ENCODE measurements at places on chromosomes 2 and 18.

GRCh38 chr2:73112026-73112912 lies 479 bp downstream of the RAB11FIP5 start:
- no peak for DNase-seq

GRCh38 chr2:230541934-230542380 lies 126.0 kb downstream of the SP100 start:
- peak; percentile 45 for DNase-seq

GRCh38 chr2:52861596-52861995 lies 906.0 kb upstream of the CHAC2 start:
- no peak for DNase-seq

DNA sequence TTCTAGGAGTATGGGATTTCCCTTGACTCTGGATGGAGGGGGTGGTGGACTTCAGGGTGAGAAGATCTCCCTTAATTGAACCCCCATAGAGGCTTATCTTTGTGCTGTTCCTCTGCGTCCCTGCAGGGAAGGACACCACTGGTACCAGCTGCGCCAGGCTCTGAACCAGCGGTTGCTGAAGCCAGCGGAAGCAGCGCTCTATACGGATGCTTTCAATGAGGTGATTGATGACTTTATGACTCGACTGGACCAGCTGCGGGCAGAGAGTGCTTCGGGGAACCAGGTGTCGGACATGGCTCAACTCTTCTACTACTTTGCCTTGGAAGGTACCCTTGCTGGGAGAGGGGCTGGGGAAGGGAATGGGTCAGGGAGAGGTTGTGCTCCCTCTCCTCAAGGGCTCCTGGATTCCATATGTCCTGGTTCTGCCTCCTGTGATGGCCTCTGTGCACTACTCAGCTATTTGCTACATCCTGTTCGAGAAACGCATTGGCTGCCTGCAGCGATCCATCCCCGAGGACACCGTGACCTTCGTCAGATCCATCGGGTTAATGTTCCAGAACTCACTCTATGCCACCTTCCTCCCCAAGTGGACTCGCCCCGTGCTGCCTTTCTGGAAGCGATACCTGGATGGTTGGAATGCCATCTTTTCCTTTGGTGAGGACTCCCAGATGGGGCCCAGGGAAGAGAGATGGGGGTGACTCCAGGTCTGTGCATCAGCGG lies 19.3 kb downstream of the PRKAG3 start:
- no peak for DNase-seq

DNA sequence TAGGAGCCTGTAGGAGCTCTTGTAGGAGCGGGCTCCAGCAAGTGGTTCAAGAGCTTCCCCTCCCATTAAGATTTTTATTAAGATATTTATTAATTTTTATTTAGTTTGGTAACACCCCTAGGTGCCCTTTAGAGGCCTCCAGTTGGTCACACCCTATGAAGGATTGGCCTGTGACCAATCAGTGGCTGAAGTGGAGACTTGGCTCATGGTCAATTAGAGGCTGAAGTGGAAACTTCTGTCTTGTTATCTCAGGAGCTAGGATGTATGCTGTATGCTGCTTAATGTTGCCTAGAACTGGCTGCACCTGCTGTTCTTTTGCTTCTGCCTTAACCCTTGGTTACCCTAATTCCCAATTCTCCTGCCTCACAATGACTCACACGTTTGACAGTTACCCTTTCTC lies 48.7 kb downstream of the DHRS9 start:
- DNase-seq, result no peak

- peak; percentile 63 for DNase-seq
Observed at GRCh38 chr2:18910843-18911242, 321.5 kb upstream of the NT5C1B start.

DNA sequence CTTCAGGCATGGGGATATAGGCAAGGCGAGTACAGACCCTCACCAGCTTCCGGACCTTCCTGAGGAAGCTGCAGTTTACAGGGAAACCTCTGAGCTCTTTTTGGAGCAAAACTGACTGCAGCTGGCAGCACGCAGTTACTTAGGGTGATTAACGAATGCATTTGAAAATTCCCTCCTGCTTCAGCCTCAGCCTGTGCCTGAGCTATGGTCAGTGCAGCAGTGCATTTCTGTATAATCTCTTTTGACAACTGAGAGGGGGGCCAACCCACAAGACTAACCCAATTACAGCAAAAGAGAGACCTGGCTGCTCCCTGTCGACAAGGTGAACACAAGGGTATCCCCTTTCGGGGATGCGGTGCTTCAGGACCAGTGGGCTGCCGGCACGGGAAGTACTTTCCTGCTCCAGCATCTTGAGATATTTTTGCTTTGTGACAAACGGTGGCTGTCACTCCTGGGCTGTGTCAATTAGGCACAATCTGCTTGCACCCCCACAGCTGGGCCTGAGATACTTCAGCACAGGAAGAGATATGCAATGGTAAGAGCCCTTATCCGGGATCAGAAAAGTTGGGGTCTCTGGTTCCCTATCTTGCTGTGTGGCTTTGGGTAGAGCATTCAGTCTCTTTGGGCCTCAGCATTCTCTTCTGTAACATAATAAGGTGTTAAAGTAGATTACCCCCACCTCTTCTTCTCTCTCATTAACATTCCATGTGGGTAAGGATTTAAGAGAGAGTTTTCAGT lies 141.0 kb downstream of the TMEM17 start:
- DNase-seq, result no peak

DNA sequence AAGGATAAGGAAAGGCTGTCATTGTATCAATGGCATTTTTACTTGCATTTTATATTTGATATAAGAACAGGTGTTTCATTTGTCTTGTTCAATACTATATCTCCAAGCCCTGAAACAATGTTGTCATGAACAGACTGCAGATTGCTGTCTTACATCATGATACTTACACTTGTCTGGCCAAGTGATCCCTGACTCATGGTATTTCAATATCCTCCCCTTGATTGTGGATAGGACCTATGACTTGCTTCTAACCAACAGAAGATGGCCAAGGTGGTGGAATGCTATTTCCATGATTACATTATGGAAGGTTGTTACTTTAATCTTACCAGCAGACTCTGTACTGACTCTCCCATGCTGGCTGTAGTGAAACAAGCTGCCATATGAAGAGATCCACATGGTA lies 471.1 kb downstream of the CCDC85A start:
- no peak for DNase-seq

DNA sequence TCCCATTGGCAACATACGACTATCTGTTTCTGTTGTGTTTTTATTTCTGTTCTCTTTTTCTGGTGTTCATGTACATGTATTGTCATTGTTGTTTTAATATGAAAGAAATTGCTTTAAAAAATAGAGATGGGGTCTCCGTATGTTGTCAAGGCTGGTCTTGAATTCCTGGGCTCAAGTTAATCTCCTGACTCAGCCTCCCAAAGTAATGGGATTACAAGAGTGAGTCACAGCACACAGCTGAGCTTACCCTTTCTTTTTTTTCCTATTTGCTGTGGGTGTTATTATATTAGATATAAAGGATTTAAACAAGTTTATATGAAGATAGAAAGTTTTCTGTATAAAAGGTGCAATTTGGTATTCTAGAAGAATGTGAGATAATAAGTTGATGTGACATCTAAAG lies 554.6 kb downstream of the DSC3 start:
- peak; percentile 60 for DNase-seq

GRCh38 chr18:44735096-44735495 lies 54.4 kb downstream of the SETBP1 start:
- DNase-seq, result no peak

GRCh38 chr2:216690853-216691741 lies 4.3 kb downstream of the IGFBP5 start:
- DNase-seq, result no peak

DNA sequence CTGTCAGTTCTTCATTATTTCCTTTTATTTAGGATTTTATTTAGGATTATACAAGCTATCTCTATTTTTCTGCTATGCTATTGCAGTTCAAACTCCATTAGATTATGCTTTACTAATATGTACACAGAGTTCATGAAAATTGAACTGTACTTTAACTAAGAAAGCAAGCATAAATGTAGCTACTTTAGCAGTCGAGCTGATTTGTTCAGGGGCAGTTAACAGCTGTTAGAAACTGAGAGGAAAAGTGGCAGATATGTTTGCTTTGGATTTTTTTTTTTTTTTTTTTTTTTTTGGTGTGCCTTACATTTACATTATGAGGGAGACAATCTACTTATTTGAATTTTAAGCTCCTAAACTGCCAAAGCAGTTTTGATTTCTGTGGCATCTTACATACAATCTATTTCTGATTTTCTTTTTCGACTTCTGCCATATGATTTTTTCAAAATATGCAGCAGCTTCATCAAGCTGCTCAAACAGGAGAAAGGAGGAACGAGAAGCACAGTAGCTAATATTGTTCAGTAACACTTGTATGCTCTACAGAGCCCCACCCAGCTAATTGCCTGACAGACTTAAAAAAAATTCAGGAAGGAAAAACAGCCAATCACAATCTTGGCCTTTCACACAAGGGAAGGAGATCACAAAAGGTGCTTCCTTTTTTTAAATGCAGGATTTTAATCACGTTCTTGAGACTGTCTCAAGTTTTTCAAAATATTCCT lies 233.4 kb upstream of the SIX3 start:
- DNase-seq, result no peak

- no peak for DNase-seq
Observed at GRCh38 chr2:216851486-216852090, 8.3 kb downstream of the TNP1 start.

- no peak for DNase-seq
Observed at GRCh38 chr18:28736951-28737350, 560.0 kb upstream of the CDH2 start.

DNA sequence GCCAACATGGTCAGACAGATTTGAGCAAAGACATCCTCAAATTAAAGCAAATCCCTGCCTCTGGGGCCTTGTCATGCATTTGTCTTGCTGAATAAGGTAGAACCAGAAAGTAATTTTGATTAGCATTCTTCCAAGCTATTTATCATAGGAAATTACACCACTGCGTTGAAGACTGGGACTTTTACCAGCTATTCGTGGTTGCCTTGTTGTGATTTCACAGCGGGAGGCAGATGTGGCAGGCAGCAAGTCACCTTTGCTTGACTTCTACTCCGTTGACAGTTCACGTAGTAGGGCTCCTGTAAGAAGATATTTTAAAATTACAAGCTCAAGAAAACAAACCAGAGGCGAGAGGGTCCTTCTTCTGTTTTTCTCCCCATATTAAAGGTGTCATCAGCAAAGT lies 80.6 kb downstream of the EN1 start:
- DNase-seq, result no peak

DNA sequence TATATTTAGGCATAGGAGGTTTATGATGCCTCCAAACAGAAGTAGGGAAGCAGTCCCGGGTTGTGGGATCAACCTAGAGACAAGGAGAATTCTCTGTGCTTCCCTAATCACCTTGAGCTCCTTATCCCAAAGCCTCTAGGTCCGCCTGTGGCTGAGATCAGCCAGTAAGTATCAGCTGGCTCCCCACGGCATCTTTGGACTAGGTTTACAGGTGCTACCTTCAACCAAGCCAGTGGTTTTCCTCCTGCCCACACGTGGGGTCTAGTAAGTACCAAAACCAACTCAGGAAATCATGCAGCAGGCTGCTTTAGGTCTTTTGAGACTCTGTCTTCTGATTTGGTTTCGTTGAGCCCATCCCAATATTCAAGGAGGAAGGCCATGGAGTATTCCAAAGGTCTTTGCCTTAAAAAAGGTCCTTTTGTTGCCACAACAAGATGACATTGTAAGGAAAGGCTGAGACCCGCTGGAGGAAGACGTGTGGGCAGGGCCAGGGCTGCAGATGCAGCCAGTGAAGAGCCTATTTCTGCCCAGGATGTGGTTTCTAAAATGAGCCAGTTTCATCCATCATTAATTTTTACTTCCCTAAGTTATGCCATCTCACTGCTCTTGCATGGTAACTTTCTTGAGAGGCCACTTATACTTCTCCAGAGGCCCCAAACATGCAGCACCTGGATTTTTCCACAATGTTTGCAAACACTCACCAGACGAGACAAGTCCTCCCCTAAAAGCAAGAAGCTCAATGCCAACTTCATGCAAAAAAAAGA lies 248.7 kb downstream of the RNF152 start:
- no peak for DNase-seq

DNA sequence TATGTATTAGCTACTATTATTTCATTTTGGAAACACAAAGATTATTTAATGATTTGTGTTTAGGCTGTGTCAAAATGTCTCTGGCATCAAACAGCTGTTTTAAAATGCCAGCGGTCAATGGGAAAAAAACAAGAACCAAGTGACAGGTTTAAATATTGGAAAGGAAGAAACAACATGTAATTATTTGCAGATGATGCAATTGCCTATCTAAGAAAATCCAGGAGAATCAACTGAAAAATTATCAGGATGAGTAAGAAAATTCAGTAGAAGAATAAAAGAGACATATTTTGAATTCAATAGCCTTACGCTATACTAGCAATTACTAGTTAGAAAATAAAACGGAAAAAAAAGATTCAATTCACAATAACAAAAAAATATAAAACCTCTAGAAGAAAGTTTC lies 51.6 kb downstream of the HNRNPLL start:
- no peak for DNase-seq

GRCh38 chr2:157468931-157469708 lies 25.2 kb upstream of the CYTIP start:
- DNase-seq, result peak; percentile 34

DNA sequence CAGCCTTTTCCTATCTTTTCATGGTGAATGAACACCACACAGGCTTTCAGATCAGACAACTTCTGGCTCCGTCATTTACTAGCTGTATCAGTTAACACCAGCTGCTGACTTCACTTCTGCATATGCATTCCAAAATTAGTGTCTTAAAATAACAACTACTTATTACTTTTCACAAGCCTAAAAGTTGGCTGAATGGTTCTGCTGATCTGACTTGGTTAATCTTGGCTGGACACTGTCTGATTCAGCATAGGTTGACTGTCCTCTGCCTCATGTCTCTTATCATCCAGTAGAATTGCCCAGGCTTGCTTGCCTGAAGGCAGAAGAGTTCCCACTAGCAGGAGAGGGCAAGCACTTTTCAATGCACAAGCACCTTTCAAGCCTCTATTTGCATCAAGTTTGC lies 72.7 kb downstream of the MARCHF4 start:
- DNase-seq, result no peak

DNA sequence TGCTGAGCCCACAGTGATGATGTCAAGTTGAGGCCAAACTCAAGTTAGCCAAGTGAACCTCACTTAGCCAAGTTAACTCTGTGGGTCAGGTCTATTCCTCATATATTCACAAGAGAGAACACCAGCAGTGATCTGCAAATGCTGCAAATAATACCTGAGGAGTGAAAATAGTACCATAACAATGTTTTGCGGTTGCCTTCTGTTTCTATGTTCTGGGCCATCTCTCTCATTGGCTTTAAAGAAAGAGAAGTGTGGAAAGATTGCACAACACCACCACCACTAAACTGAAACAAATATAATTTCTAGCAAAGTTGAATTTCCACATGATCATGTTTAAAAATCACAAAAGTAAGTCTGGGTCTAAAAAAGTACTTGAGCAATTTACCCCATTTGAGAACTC lies 211.1 kb upstream of the GALNT5 start:
- DNase-seq, result no peak
